ENCODE measurements at places on chromosomes 6 and 20.
A peak's percentile ranks its signal among the peaks of the same experiment; 100 is the strongest.

DNA sequence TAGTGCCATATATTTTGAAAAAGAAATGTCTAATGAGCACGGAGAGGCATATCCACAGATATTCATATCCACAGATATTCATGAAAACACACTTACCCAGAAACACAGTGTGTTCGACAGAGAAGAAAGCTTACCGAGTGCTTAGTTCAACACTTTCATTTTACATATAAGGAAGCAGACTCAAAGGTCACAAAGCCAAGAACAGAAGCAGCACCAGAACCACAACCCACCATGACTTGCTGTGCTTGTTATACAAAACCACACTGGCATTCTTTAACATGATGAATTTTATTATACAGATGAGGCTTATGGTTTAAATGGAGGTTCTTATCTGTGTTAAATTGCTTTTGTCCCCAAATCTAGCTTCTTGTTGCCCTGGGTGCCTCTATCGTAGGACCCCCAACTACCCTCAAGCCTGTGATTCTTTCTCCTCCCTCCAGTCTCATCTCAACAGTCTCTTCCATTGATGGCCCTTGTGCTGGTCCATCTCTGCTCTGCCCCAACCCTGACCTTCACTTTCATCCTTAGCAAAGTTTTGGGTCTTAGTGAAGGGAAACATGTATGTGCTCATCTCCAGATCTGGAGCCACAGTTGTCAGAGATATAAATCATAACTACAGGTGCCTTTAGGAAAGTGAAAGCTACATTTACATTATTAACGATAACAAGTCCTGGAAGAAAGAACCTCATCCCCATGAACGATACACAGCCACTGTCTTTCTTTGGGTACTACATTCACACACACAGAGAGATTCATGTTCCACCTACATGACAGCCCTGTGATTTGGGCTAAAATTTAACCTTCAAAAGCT is 40.0 kb downstream of the SF3B5 start:
- no peak for DNase-seq

GRCh38 chr6:108277831-108278230 is 17.0 kb upstream of the SNX3 start:
- peak; percentile 16 for DNase-seq

DNA sequence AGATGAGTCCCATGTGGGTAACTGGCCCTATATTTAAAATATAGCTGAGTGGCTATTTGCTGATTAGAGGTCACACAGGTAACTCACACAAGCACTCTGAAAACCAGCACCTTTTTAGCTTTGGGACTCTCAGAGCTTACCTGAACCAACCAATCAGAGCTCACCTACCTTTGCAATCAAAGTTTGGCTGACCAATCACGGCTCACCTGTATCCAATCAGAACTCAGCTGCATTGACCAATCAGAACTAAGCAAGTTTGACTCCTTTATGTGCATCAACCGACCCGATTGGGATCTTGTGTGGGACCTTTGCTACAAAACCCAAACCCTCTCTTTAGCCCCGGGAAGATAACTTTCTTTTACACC is 106.8 kb upstream of the NXT1 start:
- DNase-seq: no peak

- peak; percentile 74 for DNase-seq
These were observed 36.9 kb upstream of the TRAF3IP2 start for GRCh38 chr6:111642463-111643158.

GRCh38 chr6:16044211-16044643 is 84.7 kb upstream of the MYLIP start:
- DNase-seq: no peak

DNA sequence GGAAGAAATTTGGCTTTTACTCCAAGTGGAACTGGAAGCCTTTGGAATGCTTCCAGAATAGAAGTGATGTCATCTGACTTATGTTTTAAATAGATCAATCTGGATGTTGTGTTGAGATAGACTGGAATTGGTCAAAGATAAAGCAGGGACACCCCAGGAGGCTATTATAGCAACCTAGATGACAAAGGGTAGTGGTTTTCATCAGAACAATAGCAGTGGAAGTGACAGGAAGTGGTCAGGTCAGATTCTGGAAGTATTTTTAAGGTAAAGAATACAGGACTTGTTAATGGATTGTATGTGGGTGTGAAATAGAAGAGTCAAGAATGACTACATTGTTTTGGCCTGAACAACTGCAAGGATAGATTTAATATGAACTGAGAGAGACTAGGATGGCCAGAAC is 191.4 kb downstream of the ADGRB3 start:
- DNase-seq: no peak

- peak; percentile 53 for DNase-seq
These were observed 675.9 kb upstream of the CITED2 start for GRCh38 chr6:140050101-140050995.

GRCh38 chr6:166045173-166045859 is 122.3 kb downstream of the TBXT start:
- DNase-seq: no peak

- DNase-seq: no peak
These were observed 255.7 kb downstream of the GJA1 start for GRCh38 chr6:121691126-121691551.

DNA sequence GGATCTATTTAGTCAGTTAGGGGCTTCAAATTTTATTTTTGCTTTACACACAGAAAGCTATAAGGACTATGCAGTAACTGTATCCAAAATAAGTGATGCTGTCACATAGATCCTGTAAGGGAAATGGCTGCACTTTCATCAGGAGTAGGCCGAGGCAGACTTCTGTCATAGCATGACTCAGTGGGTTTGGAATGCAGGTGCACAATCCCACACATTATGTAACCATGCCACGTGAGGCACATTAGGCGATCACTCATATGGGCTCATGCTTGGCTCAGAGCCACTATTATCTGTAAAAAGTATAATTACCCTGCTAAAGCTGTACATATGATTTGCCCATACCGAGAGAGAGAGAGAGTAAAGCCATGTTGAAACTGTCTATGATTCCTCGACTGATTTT is 1189.4 kb upstream of the EYS start:
- peak; percentile 44 for DNase-seq

- DNase-seq: no peak
These were observed 13.7 kb upstream of the TMX4 start for GRCh38 chr20:8033151-8033841.

DNA sequence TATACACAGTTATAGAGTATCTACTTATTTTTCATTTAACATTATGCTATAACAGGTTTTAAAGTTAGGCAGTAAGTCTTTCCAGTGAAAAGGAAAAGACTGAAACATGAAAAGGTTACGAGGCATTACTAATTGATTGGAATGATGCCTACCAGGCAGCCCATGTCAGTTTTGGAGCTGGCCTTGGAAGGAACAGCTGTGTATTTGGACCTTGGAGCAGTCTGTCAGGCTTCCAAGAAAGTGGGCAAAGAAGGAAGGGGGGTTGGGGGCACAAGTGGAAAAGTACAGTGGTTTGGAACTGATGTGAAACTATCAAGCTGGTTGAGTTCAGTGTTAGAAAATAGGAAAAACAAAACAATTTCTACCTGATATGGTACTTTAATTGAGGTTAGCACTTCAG is 41.7 kb downstream of the SLC16A10 start:
- DNase-seq: no peak

DNA sequence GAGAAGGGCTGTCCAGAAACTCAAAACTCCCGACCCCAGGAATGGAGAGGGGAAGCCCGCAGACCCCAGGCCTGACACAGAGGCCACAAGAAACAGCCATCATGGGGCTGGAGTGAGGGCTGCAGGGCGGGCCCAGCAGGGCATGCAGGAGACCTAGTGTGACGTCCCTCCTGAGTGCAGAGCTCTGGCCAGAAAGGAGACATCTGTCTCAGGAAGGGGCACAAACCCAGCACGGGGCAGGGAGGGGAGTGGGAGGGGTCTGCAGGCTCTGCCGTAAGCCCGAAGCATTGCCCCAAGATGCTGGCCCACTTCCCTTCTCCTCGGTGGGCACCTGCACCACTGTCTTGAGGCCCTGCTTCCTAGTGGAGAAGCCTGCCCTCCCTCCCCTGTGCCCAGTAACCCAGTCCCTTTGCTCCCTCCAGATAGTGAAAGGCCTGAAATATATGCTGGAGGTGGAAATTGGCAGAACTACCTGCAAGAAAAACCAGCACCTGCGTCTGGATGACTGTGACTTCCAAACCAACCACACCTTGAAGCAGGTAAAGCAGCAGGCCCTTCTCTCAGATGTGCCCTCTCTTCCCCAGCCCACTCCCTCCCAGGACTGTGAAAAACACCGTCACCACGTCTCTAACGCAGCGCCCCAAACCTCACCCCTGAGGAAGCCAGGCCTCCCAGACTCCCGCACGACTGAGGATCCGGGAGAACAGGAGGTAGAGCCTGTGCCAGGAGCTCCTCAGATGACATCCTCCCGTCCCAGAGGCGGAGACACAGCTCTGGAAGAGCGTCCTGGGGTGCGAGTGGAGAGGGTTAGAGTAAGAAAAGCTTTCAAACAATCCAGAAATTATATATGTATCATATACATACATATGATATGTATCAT is 9.7 kb downstream of the CST7 start:
- no peak for DNase-seq

DNA sequence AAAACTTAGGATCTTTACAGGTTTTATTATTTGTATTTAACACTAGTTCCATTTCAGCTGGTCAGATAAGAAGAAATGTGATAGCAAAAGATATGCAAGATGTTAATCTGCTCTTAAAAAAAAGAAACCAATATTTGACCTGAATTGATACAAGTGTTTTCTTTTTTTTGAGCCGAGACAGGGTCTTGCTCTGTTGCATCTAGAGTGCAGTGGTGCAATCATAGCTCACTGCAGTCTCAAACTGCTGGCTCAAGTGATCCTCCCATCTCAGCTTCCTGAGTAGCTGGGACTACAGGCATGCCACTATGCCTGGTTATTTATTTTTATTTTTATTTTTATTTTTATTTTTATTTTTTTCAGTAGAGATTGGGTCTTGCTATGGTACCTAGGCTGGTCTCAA is 133.0 kb downstream of the GMPR start:
- DNase-seq: no peak

DNA sequence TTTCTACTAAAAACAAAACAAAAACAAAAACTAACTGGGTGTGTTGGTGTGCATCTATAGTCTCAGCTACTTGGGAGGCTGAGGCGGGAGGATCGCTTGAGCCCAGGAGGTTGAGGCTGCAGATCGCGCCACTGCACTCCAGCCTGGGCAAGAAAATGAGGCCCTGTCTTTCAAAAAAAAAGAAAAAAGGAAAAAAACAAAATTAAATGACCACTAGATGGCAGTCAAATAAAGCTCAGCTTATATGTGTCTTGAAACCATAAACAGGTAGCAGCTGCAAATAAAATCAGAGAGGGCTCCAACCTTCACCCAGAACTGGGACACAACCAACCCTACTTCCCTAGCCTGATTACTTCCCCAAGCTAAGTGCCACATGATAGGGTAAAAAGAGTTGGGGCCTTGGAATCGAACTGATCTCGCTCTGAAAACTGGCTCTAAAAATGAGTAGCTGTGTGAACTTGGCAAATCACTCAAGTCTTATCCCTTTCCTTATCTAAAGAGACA is 67.1 kb upstream of the ADGRF4 start:
- DNase-seq: no peak

GRCh38 chr6:11819486-11819885 is 40.9 kb upstream of the ADTRP start:
- DNase-seq: no peak

GRCh38 chr6:163415620-163416556 is 1.4 kb downstream of the QKI start:
- DNase-seq: peak; percentile 66

- no peak for DNase-seq
These were observed 206.8 kb downstream of the TINAG start for GRCh38 chr6:54515013-54515412.

- DNase-seq: peak; percentile 66
These were observed 42.8 kb downstream of the INSM1 start for GRCh38 chr20:20410678-20411077.

DNA sequence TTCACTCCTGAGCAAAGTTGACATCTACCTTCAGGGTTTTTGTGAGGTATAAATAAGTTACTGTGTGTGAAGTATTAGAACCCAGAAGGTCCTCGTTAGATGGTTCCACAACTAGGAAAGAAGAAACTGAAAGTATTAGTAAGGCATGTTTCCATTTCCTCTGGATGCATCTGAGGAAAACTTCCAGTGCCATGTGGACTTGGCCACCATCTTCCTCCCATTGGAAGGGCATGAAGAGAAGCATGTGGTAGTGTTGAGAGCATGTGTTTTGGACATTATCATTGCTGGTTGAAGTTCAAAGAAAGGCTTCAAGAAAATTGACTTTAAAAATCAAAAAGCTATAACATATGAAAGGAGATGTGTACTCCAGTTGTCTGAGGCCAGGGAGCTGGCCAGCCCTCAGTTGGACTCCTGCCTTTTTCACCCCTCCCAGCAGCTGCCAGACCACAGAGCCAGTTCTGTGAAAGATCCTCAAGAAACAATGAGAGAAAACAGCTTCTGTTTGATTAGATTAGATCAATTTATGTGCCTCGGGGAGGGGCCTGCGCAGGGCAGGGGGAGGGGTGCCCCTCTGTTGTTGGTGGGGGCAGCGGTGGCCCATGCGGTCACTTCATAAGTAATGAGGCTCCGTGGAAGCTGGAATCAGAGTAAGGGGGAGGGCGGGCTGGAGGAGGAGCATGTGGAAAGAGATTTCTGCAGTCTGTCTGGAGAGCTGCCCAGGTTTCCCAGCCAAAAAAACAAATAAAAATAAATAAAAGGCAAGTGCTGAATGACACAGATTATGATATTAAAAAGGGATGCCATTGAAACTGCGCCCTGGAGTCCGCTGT is 154.0 kb downstream of the JARID2 start:
- peak; percentile 63 for DNase-seq
